ENCODE measurements at places on chromosomes 12 and 14.

DNA sequence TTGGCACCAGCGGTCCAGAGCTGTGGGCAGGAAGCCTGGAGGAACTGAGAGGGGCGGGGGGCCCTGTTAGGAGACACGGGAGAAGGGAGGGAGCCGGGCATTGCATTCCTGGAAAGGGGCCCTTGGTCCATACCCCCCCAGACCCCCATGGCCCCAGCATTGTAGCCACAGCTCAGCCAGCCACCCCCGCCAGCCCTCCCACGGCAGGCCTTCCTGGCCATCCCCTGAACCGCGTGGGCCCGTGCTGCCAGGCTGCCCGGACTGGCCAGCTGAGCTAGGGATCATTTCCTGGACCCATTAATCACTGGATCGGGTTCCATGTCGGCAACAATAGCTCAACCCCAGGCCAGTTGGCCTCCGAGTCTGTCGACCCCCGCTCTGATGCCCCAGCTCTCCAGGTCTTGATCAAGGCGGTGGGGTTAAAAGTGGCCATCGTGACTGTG, 39.8 kb upstream of the DIO3 start:
- no peak for DNase-seq

DNA sequence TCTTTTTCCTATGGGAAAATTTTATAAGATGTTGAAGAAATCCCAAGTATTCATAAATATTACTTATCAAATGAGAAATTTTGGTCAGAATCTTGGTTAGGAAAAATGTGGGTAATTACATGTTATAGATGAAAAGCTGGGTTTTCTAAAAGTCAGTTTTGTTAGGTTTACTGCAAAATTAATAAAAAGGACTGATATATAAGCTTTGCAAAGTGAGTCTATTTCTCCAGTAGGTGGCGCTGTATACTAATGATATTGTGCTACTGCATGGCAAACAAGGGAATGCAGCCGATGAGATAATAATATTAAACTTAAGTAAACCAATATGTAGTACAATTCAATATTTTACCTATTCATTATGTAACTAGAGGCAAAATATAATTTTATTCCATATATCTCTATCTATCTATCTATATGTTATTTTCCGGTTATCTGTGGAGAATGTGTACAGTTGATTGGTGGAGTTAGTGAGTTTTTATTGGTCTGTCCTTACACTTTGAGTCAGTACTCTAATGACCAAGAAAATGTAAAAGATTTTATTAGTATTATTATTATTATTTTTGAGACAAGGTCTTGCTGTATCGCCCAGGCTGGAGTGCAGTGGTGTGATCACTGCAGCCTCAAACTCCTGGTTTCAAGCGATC, 32.9 kb downstream of the MIPOL1 start:
- DNase-seq = peak; percentile 87

DNA sequence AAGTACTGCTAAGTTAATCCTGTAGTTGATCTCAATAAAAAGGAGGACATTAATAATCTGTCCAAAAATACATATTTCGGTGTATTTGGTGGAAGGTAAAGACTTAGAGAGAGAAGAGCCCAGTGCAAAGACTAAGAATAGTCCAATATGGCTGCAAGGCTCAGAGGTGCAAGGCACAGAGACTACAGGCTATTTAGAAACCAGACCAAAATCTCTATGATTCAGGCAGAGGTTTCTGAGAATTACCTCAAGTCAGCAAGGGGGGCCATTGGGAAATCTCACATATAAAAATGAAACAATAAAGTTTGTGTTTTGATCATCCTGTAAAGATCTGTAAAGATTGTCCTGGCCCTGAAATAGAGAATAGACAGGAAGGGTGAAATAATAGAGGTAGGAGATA, 1173.0 kb downstream of the VRK1 start:
- DNase-seq = no peak

DNA sequence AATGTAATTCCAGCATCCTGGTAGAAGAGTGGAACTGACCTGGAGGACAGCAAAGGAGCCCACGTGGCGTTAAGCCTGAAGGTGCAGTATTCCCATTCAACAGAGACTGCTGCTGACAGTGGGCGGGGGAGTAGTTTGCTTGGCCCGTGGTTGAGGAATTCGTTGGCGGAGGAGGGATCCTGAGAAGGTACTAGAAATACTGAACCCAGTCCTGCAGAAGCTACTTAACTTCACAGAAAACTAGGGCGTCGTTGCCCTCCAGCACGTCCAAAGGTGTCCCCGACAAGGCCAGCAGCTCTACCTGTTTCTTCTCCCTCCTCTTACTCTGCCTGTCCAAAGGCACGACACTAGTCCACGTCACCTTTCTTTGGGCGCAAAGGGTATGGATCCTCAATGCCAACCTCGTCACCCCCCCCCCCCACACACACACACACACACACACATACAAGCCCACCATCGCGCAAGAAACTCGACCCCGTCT, 303 bp downstream of the PUS7L start:
- no peak for DNase-seq

DNA sequence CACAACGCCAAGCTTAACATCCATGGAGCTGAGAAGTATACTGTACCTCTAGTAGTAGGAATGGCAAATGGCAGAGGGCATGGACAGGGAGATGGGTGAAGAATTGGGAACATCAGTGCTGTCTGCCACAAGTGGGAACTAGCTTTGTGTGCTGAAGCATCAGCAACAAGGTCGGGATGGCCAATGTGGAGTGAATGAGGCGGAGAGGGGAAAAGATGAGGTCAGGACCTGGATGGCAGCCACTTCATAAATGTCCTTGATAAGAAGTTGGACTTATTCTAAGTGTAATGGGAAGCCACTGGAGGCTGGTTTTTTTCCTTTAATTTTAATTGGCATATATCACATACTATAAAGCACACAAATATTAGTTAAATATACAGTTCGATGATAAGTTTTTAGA, 21.9 kb upstream of the CLMN start:
- no peak for DNase-seq

DNA sequence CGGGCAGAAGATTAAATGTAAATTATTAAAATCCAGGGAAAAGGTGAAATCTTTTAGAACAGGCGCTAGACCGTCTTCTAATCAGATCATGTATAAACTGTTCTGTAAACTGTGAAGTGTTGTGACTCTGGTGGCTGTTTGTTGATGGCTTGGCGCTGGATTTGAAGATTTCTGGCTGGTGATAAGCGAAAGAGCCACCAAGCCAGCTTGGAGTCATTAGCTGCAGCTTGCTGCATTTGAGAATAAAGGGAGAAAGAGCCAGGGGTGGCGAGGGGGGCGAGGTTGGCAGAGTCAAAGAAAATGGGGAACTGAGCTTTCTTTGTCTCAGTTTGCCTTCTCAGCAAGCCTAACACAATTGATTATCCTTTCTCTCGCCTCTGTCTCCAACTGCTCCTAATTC, 8.0 kb downstream of the SYNDIG1L start:
- no peak for DNase-seq

- no peak for DNase-seq
Measured at GRCh38 chr12:52720365-52720886, 17.1 kb upstream of the KRT77 start.

DNA sequence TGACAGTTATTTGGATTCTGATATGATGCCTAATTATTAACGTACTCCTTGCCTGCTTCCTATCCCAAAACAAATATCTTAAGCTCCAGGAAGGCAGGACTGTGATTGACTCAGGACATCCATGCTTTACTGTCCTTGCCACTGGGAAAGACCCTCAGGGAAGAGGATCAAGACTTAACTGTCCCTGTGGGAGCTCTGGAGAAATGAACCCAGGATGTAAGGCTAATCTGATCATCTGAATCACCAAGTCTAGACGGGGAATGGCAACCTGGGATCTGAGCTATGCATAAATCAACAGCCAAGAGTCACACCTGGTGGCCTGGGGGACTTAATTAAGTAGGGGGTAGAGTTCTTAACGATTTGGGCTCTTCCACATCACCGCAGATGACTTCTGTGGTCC, 153.2 kb upstream of the BCL2L14 start:
- DNase-seq = no peak

DNA sequence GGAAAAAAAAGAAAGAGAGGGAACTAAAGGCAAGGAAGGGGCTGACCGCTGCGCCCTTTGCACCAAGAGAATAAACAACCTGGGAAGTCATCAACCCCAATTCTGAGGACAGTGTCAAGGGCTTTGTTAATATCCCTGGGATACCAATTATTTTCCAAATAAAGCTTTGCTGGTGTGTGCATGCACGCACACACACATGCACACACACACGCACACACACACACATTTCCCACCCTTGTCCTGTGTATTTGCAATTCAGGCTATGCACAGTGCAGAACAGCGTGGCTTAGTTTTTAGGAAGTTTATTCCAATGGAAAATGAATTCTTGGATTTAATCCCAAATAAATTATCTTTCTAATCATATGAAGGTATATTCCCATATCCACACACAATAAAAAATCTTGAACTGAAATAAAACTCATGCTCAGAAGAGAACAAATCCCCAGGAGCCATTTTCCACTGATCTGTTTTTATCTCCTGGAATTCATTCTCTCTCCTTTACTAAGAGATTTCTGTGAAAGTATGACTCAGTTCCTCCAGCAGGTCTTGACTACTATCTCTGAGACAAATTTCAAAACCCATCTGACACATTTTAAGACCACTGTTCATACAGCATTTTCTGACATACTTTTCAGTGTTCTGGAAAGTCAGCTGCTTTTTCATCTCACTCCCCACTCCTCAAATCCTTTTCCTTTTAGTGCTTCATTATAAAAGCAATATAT, 334.4 kb upstream of the ATP2B1 start:
- no peak for DNase-seq

DNA sequence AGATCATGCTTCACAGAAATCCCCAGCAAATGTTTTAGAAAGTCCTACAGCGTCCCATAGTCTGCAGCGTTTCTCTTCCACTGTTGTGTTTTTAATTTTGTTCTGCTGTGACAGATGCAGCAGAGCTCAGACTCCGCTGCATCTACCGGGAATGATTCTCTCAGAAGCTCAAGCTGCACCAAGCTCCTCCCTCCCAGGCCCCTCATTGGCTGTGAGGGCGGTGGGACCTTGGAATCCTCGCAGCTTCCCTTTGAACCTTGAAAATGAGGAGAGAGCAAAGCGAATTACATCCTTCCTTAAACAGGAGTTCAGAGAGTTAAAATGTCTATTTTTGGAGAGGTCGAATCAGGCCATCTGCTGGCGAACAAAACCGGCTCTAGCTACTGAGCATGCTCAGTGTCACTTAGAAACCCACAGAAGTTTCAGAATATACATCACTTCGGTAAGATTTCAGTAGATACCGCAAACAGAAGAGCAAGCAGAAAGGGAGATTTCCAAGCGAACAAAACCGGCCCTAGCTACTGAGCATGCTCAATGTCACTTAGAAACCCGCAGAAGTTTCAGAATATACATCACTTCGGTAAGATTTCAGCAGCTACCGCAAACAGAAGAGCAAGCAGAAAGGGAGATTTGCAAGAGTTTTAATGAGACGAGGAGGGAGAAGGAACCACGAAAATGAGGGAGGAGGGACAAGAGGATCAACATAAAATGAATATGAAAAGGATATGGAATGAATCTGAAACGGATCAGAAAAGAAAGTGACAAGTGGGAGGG, at the start of gene ABCD2:
TSS of gene ABCD2 (minus strand) at position 144 of the 774 bp plus-strand sequence. CDS start 188 bp downstream, outside the sequence.
- DNase-seq = peak; percentile 82

Measured in NCI-H1694 (cell line).